A549 treated with ZK216348 at 1 μM for 4 hours (cell line): ENCODE measurements at places on chromosomes 6 and 20. TPM values are rescaled to one million over a fixed set of nuclear protein-coding genes. Genes with fewer than 3 reads are reported as not detected.

Gene CALHM6
- not detected in 5 replicates for total RNA-seq

Gene MOG
- not detected in 5 replicates for total RNA-seq

Gene HLA-DOB
- total RNA-seq = 0.16 to 0.23 TPM in 2 of 5 replicates, not detected in the others

Gene DNAH8
- total RNA-seq = not detected in 5 replicates

Gene BPIFA1
- not detected in 5 replicates for total RNA-seq

Gene PRDM13
- total RNA-seq = 0.45 to 1.2 TPM (median 0.99 TPM) in 5 replicates

Gene CST3
- 221 to 423 TPM (median 396 TPM) in 5 replicates for total RNA-seq

Gene DYNLT2
- 0.43 to 1.2 TPM (median 0.67 TPM) in 5 replicates for total RNA-seq

Gene SPATA25
- total RNA-seq = 0.39 to 0.89 TPM (median 0.85 TPM) in 4 of 5 replicates, not detected in the other

Gene C4B
- total RNA-seq = 0.69 to 1.5 TPM (median 1.3 TPM) in 5 replicates

Gene SSTR4
- 0.17 to 0.35 TPM (median 0.25 TPM) in 4 of 5 replicates, not detected in the other for total RNA-seq

Gene PTCRA
- total RNA-seq = not detected in 5 replicates

Gene NKAPL
- not detected in 5 replicates for total RNA-seq

Gene PHACTR3
- not detected in 5 replicates for total RNA-seq

Gene SRSF12
- total RNA-seq = 0.75 to 1.9 TPM (median 1.0 TPM) in 5 replicates

Gene GPR6
- total RNA-seq = not detected in 5 replicates

Gene RIPPLY2
- total RNA-seq = 0.65 to 0.91 TPM in 2 of 5 replicates, not detected in the others

Gene LGSN
- 1.7 to 3.4 TPM (median 3.0 TPM) in 5 replicates for total RNA-seq

Gene SIGLEC1
- total RNA-seq = not detected in 5 replicates

Gene RGS17
- total RNA-seq = 3.2 to 8.4 TPM (median 7.3 TPM) in 5 replicates

Gene LAMA2
- 0.26 to 1.4 TPM (median 0.62 TPM) in 5 replicates for total RNA-seq

Gene HLA-DOA
- not detected in 5 replicates for total RNA-seq

Gene LY6G6D
- not detected in 5 replicates for total RNA-seq

Gene SASH1
- 2.0 to 3.2 TPM (median 2.4 TPM) in 5 replicates for total RNA-seq

Gene PHACTR1
- total RNA-seq = 0.06 to 0.25 TPM in 2 of 5 replicates, not detected in the others

Gene CFAP61
- total RNA-seq = 0.34 to 0.82 TPM (median 0.40 TPM) in 5 replicates

Gene SLC13A3
- 0.21 TPM in 1 of 5 replicates, not detected in the others for total RNA-seq

Gene CLVS2
- 0.02 to 0.23 TPM (median 0.13 TPM) in 5 replicates for total RNA-seq

Gene RAET1G
- 7.7 to 10.6 TPM (median 9.8 TPM) in 5 replicates for total RNA-seq

Gene C6orf132
- 1.3 to 2.6 TPM (median 1.9 TPM) in 5 replicates for total RNA-seq

Gene IPCEF1
- total RNA-seq = 0.03 TPM in 1 of 5 replicates, not detected in the others

Gene RIPOR3
- 0.06 to 0.08 TPM in 2 of 5 replicates, not detected in the others for total RNA-seq

Gene TPD52L1
- 44.1 to 57.8 TPM (median 50.7 TPM) in 5 replicates for total RNA-seq

Gene IP6K3
- 0.27 to 0.52 TPM (median 0.33 TPM) in 5 replicates for total RNA-seq

Gene TSBP1
- not detected in 5 replicates for total RNA-seq

Gene MAFB
- total RNA-seq = 0.07 to 0.14 TPM (median 0.09 TPM) in 5 replicates

Gene SYCP2
- total RNA-seq = 0.17 to 0.46 TPM (median 0.38 TPM) in 5 replicates

Gene BPIFB1
- 0.18 TPM in 1 of 5 replicates, not detected in the others for total RNA-seq

Gene LIME1
- 2.5 to 13.1 TPM (median 10.7 TPM) in 5 replicates for total RNA-seq

Gene DDX43
- not detected in 5 replicates for total RNA-seq

Gene PRSS35
- 0.09 to 0.14 TPM (median 0.12 TPM) in 3 of 5 replicates, not detected in the others for total RNA-seq
